ENCODE measurements at places on chromosomes 11 and 22.
A peak's percentile ranks its signal among the peaks of the same experiment; 100 is the strongest.

GRCh38 chr11:120335556-120335907 is 681 bp upstream of the ARHGEF12 start:
- DNase-seq, result no peak

DNA sequence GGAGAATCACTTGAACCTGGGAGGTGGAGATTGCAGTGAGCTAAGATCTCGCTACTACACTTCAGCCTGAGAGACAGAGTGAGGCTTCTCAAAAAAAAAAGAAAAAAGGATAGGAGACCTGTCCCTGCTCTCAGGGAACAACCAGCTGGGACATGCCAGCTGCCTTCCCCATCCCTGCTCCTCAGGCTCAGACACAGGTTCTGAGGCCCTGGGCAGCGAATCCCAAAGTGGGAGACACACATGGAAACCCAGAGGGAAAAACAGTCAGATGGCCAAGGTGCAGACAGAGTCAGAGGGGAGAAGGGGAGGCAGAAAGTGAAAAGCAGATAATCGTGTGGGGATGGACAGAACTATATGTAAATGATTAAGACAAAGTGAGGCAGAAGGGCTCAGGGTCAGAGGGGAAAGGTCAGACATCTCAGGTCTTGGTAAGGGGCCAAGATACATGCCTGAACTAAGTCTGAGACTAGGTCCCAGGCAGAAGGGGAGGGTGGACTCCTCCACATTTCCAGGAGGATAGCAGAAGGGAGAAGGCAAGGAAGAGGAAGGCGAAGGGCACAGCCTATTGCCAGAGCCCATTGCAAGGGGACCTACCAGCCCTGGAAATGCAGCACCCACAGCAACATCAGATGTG is 14.2 kb downstream of the STARD10 start:
- DNase-seq, result no peak

DNA sequence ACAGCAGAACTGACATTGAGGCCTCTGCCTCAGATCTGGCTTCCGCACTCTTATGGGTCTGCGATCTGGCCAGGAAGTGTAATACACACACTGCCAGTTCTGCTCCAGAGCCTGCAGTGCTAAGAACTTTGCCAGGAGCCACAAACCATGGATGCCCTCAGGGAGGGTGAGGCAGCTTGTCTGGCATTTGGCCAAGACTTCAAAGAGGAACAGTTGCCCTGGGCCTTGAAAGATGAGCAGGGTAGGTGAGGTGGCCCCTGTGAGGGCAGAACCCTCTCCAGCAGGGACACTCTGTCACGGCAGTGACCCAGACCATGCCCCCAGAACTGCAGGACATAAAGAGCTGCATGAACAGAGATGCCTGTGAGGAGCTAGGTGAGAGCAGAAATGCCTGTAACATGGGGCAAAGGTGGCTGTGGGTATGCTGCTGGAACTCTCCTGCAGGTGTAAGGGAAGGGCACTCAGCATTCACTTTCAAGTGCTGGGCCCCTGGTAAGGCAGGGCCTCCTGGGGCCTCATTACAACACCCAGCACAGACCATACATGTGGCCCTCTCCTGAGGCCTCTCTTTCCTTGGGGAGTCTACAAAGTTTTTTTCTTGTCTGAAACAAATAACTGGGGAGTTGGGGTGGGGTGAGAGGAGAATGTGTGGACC is 47.3 kb downstream of the NEU3 start:
- DNase-seq, result no peak

DNA sequence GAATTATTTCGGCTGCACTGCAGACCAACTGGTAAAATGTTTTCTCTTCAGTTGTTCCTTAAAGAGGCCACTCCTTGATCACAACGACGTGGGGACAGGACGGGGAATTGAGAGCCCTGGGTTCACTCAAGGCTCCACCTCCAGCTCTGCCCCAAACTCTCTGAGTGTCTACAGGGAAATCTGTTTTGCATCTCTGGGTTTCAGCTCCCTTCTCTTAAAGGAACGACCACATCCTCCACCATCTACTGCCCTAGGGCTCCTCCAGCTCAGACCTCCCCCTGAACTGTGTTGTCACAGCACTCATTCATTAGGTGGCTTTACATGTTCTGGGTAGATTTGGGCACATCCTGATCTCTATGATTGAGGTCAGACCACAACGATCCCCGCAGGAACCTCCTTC is 5.1 kb upstream of the PPFIA1 start:
- no peak for DNase-seq

GRCh38 chr11:130806746-130807145 is 109.5 kb downstream of the SNX19 start:
- DNase-seq, result no peak

DNA sequence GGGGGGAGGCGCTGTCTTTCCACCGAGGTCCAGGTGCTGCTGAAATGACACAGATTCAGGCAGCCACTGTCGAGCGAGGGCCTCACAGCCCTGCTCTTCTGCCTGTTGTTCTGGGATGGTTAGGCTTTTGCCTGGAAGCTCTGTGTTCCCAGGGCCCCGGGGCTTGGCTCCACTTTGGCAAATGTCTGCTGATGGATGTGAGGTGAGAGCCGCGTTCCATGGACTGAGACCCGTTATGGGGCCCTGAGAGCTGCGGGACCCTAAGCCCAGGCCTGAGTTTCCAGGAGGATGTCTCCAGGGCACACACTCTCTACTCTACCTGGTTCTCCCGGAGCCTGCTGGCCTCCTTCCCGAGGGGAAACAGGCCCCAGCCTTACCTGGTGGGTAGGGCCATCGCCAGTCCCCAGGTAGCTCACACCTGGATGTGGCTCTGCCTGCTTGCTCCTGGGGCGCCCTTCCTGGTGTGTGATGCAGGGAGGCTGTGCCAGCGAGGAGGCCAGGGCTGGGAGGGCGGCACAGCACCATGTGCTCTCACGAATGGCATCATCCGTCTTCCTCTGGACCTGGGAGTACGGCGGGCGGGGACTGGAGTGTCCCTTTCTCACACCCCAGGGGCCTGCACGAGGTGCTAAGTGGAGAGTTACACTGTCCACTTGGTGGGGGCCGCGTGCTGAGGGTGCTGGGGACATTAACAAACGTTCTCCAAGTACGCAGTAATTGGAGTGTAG is 435.5 kb downstream of the TBC1D22A start:
- DNase-seq, result peak; percentile 49

DNA sequence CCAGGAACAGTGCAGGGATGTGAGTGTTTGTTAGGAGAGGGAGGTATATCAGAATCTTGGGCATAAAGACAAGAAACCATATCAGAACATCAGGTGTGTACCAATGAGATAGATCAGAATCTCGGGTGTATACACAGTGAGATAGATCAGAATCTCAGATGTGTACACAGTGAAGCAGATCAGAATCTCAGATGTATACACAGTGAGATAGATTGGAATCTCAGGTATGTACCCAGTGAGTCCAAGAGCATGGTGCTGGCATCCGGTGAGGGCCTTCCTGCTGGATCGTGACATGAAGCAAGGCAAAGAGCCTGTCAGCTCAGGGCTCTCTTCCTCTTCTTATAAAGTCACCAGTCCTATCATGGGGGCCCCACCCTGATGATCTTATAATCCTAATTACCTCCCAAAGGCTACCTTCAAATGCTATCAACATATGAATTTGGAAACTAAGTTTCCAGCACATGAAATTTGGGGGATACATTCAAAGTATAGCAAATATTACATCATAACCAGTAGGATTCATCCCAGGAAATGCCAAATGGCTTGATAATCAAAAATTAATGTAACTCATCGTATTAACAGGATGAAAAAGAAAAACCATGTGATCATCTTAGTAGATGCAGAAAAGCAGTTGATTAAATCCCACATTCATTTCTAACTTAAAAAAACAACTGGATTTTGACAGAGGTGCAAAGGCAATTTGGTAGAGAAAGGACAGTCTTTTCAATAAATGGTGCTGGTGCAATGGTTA is 28.6 kb downstream of the PPARA start:
- DNase-seq, result no peak

- no peak for DNase-seq
Observed at GRCh38 chr11:62680825-62681240, 2.0 kb upstream of the UBXN1 start.

DNA sequence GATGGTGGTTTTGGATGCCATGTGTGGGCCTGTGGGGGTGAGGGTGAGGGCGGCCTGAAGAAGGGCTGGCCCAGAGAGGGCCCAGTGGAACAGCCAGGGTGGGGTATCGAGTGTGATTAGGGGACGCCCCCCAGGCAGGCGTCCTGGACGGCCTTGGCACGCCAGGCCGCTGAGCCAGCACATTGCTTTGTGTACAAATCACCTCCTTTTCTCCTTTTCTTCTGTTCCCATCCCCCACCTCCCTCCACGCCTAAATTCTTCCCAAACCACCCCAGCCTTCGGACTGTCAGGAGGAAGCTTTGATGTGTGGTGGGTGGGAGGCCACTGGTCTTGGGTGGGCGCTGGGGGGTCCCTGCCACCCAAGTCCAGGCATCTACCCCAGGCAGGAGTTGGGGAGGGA is 7.8 kb upstream of the CD248 start:
- no peak for DNase-seq

GRCh38 chr22:47854251-47854650 is 1091.8 kb downstream of the TBC1D22A start:
- DNase-seq, result no peak

DNA sequence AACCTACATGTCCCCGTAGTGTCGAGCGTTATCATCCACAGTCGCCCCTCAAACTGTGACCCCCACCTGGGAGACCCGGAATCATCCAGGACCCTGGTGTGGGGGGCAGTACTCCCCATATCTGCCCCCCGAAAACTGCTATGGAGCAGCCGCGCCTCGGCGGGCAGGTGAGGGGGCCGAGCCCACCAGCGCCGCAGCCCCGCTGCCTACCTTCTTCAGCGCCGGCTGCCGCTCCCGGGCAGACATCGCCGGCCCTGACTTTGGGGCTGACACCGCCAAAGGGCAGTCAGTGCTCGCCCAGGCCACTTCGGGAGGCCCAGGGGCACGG is 825 bp downstream of the ARHGAP20 start:
- no peak for DNase-seq

- DNase-seq, result peak; percentile 74
Observed at GRCh38 chr11:20353829-20354434, 9.6 kb upstream of the HTATIP2 start.

DNA sequence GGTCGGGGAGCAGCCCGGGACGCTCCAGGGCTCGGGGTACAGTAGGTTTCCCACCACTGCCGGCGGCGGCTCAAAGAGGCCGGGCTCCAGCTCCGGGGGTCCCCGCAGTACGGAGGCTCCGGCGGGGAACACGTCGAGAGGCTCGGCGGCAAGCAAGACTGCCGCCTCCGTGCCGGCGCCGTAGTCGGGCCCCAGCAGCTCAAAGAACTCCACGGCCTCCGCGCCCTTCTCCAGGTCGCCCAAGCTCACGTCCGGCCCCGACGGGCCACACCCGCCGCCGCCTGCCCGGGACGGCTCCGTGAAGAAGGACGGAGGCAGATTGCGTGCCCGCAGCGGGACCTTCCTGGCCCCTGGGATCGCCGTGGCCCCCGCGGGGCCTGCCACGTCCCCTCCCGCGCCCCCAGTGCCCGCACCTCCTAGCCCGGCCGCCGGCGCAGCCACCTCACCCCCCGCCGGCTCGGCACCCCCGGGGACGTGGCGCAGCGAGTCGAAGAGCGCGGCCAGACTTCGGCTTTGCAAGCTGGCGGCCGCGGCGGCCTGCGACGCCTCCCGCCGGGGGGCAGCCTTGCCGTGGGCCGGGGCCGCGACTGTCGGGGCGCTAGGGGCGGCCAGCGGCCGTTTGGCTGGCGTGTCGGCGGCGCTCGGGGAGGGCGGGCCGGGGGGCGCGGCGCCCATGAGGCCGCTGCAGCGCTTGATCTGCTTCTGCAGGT is 775 bp downstream of the FAM181B start:
- no peak for DNase-seq

GRCh38 chr22:19214078-19214473 is 35.5 kb upstream of the SLC25A1 start:
- no peak for DNase-seq

DNA sequence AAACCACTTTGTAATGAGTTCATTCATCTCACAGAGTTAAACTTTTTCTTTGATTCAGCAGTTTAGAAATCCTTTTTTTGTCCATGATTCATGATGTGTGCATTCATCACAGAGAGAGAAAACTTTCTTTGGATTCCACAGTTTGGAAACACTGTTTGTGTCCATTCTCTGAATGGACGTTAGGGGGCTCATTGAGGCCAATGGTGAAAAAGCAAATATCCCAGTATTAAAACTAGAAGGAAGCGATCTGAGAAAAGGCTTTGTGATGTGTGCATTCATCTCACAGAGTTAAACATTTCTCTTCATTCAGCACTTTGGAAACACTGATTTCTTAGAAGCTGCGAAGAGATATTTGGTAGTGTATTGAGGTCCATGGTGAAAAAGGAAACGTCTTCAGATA is 155.6 kb upstream of the TRIM48 start:
- no peak for DNase-seq

- DNase-seq, result no peak
Observed at GRCh38 chr11:12121011-12121410, 10.6 kb downstream of the MICAL2 start.

GRCh38 chr11:94750319-94751217 is 17.6 kb upstream of the AMOTL1 start:
- no peak for DNase-seq
